ENCODE measurements at places on chromosomes 7 and 10.
A peak's percentile ranks its signal among the peaks of the same experiment; 100 is the strongest.

DNA sequence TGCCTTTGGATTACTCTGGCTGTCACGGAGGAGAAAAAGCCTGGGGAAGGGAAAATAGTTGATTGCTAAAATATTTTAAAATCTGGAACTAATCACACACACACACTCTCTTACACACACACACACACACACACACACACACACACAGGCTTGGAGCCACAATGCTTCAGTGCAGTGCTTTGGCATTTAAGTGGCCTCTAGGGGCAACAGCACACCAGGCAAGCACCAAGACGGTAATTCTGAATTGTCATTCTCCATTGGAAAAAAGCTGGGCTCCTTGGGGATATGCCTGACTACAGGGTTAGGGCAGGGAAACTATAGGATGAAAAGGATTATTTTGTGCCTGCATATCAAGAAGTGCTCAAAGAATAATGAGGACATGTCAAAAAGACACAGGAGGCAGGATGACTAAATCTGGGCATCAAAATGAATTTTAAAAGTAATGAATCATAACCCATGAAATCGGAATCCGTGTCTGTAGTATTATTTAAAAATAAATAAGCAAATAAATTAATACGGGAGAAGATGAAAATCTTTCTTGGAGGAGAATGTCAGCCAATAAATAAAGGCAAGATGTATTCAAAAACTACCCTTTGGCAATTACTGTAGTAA is 30.4 kb upstream of the DDC start:
- no peak for DNase-seq

GRCh38 chr10:108615576-108616320 is 1307.6 kb downstream of the XPNPEP1 start:
- no peak for DNase-seq

- DNase-seq = no peak
These were observed 17.7 kb upstream of the NRP1 start for GRCh38 chr10:33352175-33352574.

GRCh38 chr10:79380125-79380945 is 33.1 kb downstream of the PPIF start:
- no peak for DNase-seq

- peak; percentile 30 for DNase-seq
These were observed 339.9 kb downstream of the DNAJB6 start for GRCh38 chr7:157676456-157677255.

DNA sequence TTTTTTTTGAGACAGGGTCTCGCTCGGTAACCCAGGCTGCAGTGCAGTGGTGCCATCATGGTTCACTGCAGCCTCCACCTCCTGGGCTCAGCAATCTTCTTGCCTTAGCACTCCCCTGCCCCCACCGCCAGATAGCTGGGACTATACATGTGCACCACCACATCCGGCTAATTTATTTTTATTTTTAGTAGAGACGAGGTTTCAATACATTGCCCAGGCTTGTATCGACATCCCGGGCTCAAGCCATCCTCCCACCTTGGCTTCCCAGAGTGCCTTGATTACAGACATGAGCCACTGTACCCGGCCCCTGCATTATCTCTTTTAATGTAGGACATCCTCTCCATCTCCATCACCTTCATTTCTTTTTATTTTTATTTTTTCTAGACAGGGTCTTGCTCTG is 213.3 kb downstream of the CUX1 start:
- DNase-seq = no peak

DNA sequence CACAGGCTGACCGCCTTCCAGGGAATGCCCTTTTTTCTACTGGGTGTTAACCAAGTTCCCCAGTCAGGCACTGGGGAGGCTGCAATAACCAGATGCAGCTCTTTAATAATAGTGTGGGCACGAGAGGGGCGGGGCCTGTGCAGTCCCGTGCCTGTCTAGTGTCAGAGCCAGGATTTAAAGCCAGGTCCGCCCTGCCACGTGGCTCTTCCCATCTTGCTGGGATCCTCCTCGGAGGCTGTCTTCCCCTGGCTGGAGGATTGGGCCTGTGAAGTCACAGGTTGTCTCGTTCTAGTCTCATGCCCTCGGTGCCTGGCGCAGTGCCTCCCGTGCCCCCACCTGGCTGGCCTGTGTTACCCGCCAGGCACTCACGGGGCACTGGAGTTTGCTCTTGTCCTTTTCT is 25.2 kb downstream of the TMEM120A start:
- no peak for DNase-seq

GRCh38 chr7:80453699-80454340 is 58.0 kb downstream of the GNAT3 start:
- DNase-seq = no peak

DNA sequence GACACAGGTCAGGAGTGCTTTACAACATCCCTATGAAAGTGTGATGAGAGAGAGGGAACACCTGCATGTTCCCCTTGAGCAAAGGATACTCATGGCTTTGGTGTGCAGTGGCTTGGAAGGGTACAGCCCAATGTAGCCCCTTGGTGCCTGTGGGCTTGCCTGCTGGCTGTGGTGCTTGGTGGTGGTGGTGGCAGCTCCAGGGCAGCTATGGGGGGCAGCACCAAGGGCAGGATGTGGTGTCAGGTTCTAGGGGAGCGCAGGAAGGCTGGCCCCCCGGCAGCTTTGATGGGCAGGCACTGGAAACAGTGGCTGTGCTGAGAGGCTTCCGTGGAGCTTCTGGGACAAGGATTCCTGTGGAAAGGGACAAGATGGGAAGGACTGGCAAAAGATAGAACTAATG is 464.0 kb upstream of the ZMIZ1 start:
- DNase-seq = no peak

GRCh38 chr7:15128716-15129115 is 226.2 kb upstream of the DGKB start:
- DNase-seq = no peak

DNA sequence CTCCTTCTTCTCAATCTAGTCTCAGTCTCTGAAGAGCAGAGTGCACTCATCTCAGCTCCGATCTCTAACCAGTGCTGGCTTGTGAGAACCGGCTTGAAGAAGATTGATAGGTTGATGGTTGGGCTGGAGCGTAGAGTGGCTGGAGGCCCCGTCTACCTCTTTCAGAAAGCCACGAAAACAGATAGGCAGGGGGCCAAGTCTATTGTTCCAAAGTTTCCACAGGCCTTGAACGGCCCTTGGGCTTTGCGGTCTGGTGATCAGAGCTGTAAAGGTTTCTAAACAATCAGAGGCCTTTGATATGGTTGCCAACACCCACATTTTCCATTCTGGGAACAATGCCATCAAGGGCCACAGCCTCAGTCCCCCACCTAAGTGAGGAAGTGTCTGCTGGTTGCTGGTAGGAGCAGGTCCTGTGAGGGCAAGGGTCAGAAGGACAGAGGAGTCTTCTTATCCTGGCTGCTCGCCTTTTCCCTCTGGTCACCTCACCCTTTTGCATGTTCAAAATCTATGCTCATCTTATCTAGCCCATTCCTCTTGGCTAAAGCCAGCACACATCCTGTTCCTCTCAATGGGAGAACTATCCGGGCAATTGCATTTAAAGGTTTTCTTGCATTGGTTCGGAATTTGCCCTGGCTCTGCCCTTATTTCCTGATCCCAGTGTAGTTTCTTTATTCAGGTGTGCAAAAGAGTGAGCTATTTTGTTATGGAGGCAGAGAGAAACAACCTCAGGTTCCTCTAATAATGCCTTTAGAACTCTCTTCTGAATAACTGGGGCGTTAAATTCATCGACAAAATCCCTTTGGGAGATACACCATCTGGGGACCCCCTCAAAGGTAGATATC is 70.3 kb upstream of the KMT2E start:
- peak; percentile 52 for DNase-seq

DNA sequence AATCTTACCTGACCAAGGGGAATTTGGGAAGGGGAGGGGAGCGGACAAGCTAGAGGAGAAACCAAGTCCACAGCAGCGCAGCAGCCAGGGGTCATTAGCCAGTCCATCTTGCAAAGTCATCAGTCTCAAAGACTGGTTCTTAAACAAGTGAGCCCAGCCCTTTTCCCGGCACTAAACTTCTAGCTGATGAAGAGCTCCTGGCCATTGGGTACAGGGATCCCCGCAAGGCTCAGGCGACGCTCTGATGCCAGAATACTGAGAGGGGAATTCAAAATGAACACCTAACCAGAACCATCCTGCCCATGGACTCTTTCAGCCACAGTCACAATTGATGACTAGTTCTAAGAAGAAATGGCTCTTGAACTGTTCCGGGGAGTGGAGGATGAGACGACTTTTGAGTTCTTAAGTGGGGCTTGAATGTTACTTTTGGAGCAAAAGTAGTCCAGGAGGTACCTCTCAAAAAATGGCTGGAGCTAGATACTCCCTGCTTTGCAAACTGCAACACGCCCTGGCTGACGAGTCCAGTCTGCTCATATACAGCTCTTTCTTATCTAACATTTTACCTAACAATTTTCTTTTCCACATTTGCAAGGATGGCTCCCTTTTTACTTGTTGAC is 2.5 kb upstream of the TWIST1 start:
- no peak for DNase-seq

- DNase-seq = no peak
These were observed 152.8 kb upstream of the FEZF1 start for GRCh38 chr7:122457325-122457724.

GRCh38 chr10:63636812-63637211 is 115.6 kb downstream of the REEP3 start:
- DNase-seq = no peak

DNA sequence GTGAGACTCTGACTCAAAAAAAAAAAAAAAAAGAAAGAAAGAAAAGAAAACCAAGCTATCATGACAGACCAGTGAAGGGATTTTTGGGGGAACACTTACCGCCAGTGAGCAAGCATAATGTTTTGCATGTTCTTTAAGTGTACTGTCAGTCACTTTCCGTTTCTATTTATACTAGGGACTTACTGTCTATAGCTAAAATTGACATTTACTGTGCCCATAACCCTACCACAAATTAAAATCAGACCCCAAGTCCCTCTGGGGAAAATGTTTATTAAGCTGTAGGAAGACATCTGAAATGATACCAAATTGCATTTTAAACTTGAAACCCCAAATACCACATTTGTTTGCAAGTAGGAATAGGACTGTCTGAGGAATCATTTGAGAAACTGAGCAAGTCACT is 252.8 kb downstream of the TRIL start:
- no peak for DNase-seq

GRCh38 chr10:50506861-50507573 is 116.7 kb downstream of the SGMS1 start:
- peak; percentile 56 for DNase-seq

- no peak for DNase-seq
These were observed 79.2 kb downstream of the PHTF2 start for GRCh38 chr7:77877791-77878190.

- no peak for DNase-seq
These were observed 167.2 kb upstream of the FERD3L start for GRCh38 chr7:19312416-19312815.

DNA sequence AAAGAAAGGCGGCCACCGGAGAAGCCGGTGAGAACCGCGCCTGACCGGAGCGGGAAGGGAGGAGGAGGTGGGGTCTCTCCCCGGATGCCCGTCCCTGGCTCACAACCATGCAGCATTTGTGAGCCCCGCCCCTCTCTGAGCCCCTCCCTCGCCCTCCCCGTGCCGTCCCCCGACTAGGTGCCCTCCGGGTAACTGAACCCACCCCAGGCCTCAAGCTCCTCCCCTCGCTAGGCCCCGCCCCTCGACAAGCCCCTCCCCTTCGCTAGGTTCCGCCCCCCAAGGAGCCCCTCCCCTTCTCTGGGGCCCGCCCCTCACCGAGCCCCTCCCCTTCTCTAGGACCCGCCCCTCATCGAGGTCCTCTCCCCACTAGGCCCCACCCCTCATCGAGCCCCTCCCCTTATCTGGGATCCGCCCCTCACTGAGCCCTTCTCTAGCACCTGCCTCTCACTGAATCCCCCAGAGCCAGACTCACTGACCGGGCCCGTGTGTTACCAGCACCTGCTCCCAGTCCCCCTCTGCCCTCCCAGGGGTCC is 42.2 kb upstream of the HSPB1 start:
- DNase-seq = no peak

DNA sequence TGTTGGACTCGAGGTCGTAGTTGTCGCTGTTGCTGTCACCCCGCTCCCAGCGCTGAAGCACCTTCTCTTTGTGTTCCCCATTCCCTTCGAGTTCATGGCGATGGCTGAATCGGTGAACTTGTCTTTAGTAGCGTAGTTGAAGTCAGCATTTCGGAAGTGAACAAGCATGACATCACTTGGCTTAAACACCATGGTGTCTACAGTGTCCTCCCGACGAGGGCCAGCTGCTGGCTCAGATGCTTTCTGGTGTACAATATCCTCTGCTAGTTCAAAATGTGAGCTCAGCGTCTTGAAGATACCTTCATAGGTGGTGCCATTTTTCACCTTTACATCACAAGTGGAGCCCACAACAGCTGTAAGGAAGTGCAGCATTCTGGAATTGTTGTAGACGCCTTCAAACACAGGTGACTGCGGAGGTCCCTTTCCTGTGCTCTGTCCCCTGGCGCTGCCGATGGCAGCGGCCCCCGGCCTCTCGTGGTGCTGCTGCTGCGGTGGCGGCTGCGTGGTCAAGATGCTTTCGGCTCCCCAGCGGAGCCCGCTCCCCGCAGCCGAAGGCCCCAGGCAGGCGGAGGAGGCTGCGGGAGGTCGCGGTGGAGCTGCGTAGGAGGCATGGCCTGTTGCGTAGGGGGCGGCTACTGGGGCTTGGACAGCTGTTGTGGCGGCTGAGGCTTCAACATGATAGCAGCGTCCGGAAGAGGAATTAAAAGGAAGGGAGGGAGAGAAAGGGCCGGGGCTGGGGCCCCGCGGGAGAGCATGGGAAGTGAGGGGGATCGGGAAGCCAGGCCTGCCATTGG is 59.3 kb downstream of the ANKMY2 start:
- peak; percentile 51 for DNase-seq

DNA sequence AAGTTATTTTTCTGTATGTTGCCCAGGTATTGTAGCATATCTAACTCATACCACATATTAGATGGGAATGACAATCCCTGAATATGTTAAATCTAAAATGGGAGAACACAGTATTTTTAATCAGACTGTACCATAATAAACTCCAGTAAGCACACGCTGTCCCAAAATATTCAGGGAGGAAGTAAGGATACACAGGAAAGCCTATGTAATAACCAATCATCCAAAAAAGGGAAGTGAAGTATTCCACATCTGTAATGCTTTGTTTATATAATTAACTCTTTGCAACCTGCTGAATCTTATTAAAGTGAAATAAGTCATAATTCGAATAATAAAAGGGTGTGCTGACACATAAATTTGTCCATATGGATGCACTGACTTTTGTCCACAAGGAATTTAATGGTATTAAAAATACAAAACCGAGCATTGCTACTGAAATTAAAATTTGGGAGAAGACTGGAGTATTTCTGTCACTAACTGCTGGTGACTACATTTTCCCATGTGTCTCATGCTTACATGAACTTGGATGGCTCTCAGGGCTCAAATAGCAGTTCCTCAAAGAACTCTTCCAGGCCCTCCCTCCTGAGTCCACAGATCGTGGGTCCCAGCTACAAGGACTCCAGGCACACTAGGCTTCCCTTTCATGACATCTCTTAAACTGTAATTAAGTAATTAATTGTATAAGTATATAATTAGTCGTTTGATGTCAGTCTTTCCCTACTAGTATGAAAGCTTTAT is 120.6 kb downstream of the NEBL start:
- no peak for DNase-seq

GRCh38 chr10:62640411-62640810 is 164.1 kb upstream of the ADO start:
- DNase-seq = no peak
